ENCODE measurements at places on chromosomes 11 and 22.

DNA sequence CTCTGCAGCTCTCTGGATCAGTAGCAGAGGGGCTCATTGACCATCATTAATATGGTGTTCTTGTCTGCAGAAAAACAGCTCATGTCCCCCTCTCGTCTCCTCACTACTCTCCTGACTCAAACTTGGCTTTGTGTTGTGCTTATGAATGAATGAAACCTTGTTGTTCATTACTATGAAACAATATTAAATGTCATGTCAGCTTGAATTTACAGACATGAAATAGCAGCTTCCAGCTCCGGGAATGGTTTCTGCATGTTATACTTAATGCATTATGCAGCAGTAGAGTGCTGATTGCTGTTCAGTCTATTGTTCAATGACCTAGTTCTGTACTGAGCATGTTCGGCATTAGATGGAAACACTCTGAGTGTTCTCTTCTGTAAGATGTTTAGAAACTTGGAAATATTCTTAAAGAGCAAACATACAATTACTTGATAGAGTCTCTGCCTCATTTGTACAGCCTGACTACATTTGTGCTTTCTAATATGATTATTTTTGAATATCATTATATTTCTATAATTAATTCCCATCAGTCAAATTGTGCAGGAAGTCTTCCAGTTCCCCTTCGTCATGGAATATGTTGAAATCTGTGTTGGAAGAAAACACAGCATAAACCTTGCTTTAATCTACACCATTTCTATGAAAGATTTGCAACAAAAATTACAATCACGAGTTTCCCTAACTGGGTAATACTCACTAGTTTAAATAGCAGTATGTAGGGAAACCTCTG lies 340.4 kb downstream of the SOX6 start:
- DNase-seq = no peak

DNA sequence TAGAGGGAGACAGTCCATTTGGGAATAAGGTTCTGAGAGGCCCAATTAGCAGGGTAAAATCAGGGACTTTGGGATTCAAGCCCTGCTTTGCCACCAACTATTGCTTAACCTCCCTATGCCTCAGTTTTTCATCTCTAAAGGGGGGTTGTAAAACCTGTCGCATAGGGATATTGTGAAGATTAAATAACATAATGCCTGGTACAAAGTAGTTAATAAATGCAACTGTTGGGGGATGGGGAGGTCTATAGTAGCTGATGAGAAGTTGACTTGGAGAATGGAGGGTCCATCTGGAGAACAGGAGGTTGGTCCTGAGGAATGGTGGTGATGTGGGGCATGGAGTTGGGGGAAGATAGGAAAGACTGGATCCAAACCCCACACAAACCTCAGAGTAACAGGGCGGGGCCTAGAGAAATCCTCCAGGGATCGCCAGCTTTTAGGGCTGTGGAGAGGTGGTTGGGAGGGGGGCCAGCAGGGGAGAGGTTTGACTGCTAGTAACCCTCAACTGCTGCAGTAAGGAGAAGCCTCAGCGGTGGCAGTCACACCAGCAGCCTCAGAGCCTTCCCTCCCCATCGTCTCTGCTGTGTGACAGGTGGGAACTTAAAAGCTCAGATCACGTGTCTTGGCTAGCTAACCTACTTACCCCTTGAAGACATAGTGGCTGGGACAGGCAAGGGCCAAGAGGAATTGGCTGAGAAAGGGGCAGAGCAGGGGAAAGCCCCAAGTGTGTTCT lies 1.1 kb upstream of the ABCG4 start:
- DNase-seq = no peak

GRCh38 chr11:86218125-86219084 lies 26.1 kb upstream of the EED start:
- peak; percentile 87 for DNase-seq

DNA sequence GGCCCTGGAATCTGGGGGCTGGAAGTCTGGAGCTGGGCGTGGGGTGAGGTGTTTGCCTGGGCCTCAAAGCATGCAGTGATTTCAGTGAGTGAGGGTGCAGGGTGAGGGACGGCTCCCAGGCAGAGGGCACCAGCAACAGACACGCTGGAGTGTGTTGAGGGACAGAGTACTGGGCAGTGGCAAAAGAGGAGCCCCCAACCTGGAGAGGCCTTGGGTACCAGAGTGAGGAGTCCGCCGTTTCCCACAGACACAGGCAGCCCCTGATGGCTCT lies 12.0 kb upstream of the TBC1D22A start:
- no peak for DNase-seq

GRCh38 chr22:24553597-24554312 lies 1.2 kb downstream of the GUCD1 start:
- peak; percentile 29 for DNase-seq

All from GM03348 (cell line).